ENCODE measurements at places on chromosomes 7 and 10.
A peak's percentile ranks its signal among the peaks of the same experiment; 100 is the strongest.

DNA sequence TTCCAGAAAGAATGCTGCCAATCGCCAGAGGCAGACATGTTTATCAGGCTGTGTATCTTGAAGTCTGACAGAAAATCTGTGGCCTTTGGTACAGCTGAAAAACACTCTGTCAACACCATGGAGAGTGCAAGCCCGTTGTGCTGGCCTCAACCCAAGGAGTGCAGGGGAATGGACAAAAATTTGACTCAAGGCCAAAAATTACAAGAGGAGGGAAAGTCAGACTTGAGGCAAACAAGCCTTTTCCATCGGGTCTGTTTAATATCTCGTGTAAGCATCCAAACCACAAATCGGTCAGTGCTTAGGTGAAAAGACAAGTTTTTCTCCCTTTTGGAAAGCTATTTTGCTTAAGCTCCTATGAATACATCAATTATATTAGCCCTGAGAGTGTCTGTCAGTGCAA lies 305.3 kb upstream of the NFE2L3 start:
- H3K36me3 ChIP-seq, result peaks cover 1% of the 10 kb centered on the region
- H3K4me3 ChIP-seq, result no peak overlapping the region
- DNase-seq, result no peak

DNA sequence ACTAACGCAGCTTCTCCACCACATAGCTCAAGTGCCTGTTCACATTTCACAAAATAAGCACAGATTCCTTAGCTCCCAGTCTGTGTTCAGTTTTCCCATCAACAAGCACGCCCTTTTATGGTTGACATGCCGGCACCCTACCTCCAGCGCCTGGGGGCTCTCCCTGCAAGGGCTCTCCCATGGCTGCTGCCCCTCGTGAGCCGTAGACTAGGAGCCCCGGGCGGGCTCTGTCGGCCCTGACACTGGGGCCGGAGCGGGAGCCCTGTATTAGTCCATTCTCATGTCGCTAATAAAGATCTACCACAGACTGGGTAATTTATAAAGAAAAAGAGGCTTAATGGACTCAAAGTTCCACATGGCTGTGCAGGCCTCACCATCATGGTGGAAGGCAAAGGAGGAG lies 34.0 kb upstream of the PRKAR1B start:
- H3K27ac ChIP-seq, result no peak overlapping the region
- no peaks in the 10 kb centered on the region for H3K4me1 ChIP-seq
- H3K27me3 ChIP-seq, result no peaks in the 10 kb centered on the region
- peaks cover 11% of the 10 kb centered on the region for H3K36me3 ChIP-seq

DNA sequence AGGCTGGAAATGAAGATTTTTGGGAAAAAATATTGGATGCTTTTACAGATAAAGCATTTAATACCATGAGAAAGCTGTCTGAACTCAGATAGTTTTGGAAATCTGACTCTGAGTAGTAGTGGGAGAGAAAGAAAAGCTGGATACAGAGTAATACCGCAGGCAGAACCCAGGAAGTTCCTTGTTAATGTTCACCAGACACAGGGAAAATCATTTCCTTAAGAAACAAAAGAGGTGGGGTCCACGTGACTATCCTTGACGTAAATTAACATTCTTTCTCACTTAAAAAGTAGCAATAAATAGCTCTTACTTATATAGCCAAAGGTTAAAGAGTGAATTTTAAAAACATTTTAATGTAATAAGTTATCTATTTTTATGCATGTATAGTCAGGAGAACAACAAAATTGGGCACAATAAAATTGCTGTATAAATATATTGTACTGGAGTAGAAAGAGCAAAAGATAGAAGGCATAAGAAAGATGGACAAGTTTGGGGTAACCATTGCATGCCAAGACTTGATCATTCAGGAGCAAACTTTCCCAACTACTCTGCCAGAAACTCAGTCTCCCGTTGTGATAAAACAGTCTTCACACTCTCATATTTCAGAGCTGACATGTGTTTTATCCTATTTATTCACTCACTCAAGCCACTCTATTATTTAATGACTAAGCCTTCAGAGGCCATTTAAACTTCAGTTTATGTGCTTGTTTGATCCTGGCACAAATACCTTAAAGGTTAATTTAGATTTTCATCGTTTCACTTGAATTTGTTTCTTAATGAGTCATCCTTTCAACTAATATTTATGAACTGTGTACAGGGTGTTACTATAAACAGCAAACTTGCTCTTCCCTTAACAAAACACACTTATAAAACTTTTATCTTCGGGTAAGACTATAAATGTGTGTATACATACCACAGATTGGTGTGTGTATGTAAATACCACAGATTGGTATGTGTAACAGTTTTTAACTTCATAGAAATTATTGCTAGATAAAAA lies 143.1 kb downstream of the GNAI1 start:
- DNase-seq, result no peak
- no peaks in the 10 kb centered on the region for H3K4me1 ChIP-seq
- H3K27me3 ChIP-seq, result no peaks in the 10 kb centered on the region
- no peaks in the 10 kb centered on the region for H3K36me3 ChIP-seq
- no peak overlapping the region for H3K27ac ChIP-seq
- H3K4me3 ChIP-seq, result no peak overlapping the region

DNA sequence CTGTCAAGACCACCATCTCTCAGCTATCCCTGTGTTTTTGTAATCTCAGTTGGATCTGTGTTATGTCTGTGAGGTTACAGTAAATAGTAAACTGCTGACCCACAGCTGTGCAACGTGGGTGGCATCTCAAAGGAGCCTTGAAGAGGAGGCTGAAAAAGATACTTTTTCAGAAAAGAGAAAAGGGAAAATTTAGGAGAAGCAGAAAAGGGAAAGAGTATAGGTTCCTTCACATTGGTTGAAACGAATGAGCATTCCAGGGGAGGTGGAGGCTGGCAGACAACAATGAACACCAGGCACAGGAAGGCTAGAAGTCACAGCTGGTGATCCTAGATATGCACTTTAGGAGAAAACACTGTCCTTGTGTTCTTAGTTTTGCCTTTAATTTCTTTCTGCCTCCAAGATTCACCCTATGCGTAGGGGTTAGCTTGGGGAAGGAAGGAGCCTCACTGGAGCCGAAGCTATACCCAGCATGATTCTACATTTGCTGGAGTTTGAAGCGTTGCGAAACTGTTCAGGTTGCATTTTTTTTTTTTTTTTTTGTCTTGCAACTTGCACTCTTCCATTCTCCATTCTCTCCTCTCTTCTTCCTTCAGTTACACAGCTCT lies 18.3 kb downstream of the CPED1 start:
- H3K27me3 ChIP-seq, result peaks cover 21% of the 10 kb centered on the region
- no peak overlapping the region for H3K27ac ChIP-seq
- no peak for DNase-seq
- no peaks in the 10 kb centered on the region for H3K4me1 ChIP-seq
- H3K4me3 ChIP-seq, result no peak overlapping the region
- no peaks in the 10 kb centered on the region for H3K36me3 ChIP-seq

GRCh38 chr7:72326365-72326764 lies 85.8 kb downstream of the CALN1 start:
- H3K4me3 ChIP-seq, result no peak overlapping the region
- H3K27ac ChIP-seq, result no peak overlapping the region
- no peaks in the 10 kb centered on the region for H3K36me3 ChIP-seq

DNA sequence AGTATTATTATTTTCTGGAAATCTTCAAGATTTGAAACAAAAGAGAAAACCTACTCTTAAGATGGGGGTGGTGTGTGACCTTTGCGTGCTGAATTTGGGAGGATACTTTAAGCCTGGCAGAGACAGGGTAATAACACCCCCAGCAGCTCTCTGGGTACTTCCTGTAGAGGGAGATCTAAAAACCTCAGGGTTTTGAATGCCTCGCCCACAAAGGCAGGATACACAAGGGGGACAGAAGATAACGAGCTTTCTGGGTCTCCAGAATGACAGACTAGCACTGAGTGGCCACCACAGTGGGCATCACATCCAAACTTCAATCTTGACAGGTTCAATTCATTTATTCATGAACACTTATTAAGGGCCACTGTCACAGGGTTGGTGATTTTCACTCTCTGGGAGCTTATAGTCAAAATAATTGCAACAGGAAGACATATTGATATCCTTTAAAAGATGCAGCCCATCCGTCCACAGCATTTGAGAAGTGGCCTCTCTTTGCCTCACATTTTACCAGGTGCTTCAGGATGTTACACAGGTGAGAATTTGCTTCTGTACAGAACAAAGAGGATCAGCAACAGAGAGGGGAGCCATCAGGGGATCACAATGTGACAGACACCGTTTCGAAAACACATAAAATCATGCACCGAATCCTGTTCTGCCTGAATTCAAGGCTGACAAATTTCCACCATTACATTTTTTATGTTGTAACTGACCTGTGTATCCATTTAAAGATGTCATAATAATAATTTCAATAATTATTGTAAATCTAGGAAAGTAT lies 14.3 kb downstream of the CPA1 start:
- H3K36me3 ChIP-seq, result peaks cover 21% of the 10 kb centered on the region
- H3K27me3 ChIP-seq, result no peaks in the 10 kb centered on the region
- H3K4me1 ChIP-seq, result peaks cover 35% of the 10 kb centered on the region
- peak overlapping the region; percentile 92 for H3K27ac ChIP-seq

DNA sequence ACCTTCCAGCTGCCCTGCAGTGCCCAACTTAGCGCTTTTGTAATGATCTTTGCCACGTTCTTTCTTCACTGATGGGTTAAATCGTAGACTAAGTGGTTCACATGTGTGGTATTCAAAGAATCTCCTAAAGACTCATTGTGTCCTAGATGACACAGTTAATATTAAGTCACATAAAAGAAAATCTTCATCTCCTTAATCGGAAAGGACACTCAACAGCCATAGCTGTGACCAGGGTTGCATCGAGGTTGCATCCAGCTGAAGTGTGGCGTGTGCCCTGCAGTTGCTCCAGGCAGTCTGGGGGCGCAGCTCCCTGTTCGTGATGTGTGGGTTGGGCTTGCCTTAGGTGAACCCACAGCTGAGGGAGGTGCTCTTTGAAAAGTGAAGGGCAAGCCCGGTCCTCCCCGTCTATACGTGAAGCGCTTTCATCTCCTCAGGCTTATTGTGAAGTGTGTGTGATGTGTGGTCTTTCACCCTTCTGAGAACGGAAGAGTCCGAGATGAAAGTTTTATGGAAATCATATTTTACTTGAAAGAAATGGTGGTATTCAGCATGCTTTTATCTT lies 122.7 kb downstream of the TRRAP start:
- no peak overlapping the region for H3K4me3 ChIP-seq
- peaks cover 5% of the 10 kb centered on the region for H3K4me1 ChIP-seq
- no peak for DNase-seq
- H3K27ac ChIP-seq, result no peak overlapping the region
- no peaks in the 10 kb centered on the region for H3K27me3 ChIP-seq

- H3K4me1 ChIP-seq, result no peaks in the 10 kb centered on the region
- no peak overlapping the region for H3K4me3 ChIP-seq
- DNase-seq, result no peak
Measured at GRCh38 chr10:71255808-71256660, 43.7 kb downstream of the UNC5B start.

DNA sequence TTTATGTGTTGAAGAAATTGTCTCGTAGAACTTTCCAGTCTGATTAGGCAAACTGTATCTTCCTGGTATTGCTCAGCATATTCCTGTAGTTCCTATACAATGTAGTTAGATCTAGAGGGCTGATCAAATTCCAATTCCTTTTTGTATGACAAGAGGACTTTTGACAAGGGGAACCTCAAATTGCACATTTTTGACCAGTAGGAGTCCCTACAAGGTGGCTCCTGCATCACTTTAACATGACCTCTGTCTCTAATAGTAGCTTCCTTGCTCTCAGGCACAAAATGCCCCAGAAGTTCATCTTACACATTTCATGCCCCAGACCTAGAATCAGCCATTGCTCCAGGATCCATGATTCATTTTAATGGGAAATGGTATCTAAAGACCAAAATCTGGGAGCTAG lies 18.7 kb downstream of the HERPUD2 start:
- peaks cover 14% of the 10 kb centered on the region for H3K36me3 ChIP-seq
- no peak overlapping the region for H3K4me3 ChIP-seq
- H3K4me1 ChIP-seq, result peaks cover 26% of the 10 kb centered on the region
- no peak for DNase-seq
- no peaks in the 10 kb centered on the region for H3K27me3 ChIP-seq

GRCh38 chr10:35386594-35387174 lies 50.4 kb downstream of the CCNY start:
- peaks cover 20% of the 10 kb centered on the region for H3K36me3 ChIP-seq
- no peaks in the 10 kb centered on the region for H3K27me3 ChIP-seq
- H3K4me1 ChIP-seq, result peaks cover 17% of the 10 kb centered on the region

DNA sequence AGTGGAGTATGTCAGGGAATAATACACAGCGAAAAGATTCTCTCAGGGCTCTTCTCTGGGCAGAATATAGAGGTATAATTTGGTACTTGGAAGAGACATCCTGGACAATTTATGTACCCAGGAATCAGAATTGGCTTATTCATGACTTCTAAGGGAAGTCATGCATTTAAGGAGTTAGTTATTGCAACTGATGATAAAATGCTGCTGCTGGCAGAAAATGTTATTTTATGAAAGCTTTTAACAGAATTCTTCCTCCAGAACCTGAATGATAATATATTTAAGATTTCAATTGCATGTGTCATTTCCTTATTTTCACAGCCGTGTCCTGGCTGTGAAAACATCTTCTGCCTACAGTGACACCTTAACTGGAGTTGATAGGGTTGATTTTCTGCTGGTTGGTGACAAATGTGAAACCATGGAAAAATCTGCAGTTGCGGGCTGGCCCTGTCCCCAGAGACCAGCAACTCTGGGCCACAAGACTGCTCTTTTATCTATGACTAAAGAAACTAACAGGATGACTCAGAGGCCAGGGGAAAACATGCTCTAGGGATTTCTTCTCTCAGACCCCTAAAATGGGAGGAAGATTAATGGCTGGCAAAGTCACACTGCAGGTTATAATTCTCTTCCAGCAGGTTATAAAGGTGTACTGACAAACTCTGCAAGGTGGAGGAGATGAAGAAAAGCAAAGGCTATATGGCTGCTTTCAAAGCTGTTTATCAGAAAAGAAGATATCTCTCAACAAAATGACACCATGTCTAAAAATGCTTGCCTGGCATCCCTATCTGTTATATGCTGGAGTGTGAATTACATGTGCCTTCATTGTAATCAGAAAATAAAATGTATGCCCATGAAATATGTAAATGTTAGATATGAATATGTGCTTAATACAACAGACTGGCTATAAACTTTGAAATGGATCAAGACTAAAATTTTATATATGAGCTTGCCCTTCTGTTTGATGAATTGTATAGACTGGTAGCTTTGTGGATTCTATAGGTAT lies 12.1 kb upstream of the TRUB1 start:
- H3K4me3 ChIP-seq, result no peak overlapping the region
- DNase-seq, result no peak
- H3K27ac ChIP-seq, result no peak overlapping the region
- no peaks in the 10 kb centered on the region for H3K36me3 ChIP-seq
- peaks cover 8% of the 10 kb centered on the region for H3K27me3 ChIP-seq

GRCh38 chr10:86305521-86305920 lies 61.1 kb downstream of the GRID1 start:
- no peak overlapping the region for H3K27ac ChIP-seq
- H3K4me1 ChIP-seq, result no peaks in the 10 kb centered on the region
- DNase-seq, result no peak
- no peaks in the 10 kb centered on the region for H3K36me3 ChIP-seq

DNA sequence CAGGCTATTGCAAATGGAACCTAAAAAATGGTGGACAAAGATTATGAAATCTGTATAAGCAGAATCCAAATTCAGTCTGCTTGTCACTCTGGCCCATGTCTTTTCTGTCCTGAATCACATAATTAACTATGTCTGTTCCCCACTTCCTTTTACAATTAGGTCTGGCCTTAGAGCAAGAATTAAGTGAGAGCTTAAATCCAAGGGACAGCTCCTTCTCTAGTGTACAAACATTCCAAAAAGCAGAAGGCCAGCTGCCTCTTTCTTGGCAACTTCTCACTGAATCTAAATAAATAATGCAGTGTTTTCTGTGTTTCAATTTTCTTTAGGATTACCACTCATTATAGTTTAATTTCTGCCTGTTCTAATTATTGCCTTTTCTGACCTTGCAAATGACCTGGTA lies 39.3 kb upstream of the NEBL start:
- no peak overlapping the region for H3K4me3 ChIP-seq
- no peaks in the 10 kb centered on the region for H3K27me3 ChIP-seq
- H3K36me3 ChIP-seq, result no peaks in the 10 kb centered on the region
- DNase-seq, result no peak
- no peak overlapping the region for H3K27ac ChIP-seq
